Ammon's horn (tissue), 1 donor: ENCODE measurements at places on chromosomes 1 and 21.

- peak; percentile 14 for DNase-seq
Measured at GRCh38 chr1:14880456-14881316, 272.9 kb upstream of the TMEM51 start.

- DNase-seq = no peak
Measured at GRCh38 chr1:215076322-215076721, 6.2 kb upstream of the KCNK2 start.

GRCh38 chr1:43451157-43451591 is 2.6 kb downstream of the HYI start:
- DNase-seq = no peak

- no peak for DNase-seq
Measured at GRCh38 chr1:167587342-167587741, 33.8 kb upstream of the CREG1 start.

GRCh38 chr1:202282025-202282371 is 59.7 kb downstream of the UBE2T start:
- DNase-seq = no peak
